ENCODE measurements at places on chromosomes 5 and 9.

DNA sequence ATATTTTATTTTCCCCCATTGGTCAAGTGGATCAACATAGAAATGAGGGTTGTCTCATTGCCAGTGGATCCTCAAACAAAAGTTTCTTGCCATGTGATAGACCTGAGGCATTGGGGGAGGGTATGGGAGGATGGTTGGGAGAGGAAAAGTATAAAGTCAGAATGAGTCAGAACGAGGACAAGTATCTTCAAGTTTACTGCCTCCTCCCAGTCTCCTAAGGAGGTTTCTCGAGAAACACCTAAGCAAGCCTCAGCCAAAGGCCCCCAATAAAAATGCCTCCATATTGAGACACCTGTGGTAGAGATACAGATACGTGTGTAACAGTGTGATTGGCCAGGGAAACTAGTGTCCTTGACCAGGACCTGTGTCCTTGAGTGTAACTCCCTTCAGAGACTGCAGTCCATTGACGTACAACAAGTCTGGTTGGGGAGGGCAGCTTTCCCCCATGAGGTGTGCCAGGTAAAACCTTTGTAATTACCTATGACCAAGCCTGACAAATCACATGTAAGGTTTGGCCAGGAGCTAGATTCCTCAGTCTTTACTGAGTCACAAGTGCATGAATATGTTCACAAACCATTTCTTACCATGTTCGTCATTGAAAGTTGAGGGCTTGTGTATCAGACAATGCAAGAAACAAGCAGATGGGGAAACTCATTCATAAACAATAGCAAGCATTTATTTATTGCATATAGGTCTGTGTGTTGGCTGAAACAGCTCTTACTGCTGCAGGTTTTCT is 198.6 kb upstream of the SH3GL2 start:
- no peak for DNase-seq

DNA sequence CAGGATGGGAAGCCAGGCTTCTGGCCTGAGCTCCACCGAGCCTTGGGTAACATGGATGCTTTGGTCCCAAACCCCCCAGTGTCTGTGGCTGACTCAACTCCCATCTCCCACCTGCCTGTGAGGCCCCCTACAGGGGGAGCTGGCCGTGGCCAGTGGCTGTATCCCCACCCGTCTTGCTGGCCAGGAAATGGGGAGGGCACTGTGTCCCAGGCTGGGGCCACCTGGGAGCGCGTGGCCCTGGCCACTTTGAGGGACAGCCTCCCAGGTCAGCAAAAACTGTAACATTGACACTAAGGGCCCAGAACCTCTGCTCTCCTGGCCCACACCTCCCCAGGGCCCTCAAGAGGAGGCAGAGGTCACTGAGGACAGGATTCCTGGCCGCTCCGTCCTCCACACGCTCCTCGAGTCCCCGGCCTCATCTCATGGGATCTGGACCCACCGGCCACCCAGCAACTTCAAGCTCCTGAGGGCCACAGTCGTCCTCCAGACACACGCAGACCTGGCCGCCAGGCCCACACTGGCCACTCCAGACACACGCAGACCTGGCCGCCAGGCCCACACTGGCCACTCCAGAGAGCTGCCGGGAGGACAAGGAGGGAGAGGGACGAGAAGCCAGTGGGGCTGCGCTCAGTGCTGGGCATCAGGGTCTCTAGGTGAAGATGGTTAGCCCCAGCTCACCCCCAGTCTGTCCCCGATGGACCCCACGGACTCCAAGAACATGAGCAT is 44.2 kb downstream of the DBH start:
- no peak for DNase-seq

DNA sequence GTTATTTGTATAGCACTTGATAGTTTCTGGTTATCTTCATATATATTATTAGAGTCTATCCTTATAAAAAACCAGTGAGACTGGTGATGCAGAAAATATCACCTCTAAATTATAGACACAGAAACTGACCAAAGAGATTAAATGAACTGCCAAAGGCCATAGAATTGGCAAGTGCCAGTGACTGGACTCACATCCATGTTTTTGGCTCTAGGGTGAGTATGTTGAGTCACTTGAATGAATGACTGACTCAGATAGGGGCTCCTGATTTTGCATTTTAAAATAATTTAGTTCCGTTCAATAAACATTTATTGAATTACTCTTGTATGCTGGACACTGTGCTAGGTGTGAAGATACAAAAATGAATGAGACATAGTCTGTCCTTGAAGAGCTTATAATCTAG is 70.7 kb downstream of the NR2F1 start:
- no peak for DNase-seq

DNA sequence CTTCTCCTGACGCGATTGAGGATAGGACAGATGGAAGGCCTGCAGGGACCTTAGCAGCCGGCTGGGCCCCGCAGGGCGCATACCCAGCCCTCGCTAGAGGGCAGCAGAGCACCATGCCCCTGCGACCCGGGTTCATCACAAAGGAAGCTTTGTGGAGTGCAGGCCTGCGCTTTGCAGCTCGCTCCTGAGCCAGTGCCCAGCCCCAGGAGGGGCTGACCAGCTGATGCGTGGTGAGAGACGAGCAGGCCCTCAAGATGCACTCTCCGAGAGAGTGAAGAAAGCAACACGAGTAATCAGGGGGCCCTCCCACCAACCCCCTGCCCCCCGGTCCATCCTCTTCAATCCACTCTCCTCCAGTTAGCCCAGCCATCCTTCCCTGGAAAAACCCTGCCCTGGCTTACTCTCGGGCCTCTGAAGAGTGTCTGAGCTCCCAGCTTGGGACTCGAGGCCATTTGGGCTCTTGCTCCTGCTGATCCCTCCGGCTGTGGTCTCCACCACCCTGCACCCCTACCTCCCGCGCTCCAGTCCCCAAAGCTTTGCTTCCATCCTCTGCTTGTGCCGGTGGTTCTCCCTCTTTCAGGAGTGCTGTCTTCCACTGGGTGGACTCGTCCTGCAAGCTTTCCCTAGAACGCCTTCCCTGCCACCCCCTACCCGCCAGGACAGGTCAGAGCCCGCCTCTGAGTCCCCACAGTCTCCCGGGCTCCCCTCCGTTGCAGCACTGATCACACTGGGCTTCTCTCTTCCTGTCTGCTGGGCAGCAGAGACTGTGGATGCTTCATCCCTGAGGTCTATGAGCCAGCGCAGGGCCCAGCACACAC is 9.1 kb upstream of the KIF12 start:
- DNase-seq: no peak

DNA sequence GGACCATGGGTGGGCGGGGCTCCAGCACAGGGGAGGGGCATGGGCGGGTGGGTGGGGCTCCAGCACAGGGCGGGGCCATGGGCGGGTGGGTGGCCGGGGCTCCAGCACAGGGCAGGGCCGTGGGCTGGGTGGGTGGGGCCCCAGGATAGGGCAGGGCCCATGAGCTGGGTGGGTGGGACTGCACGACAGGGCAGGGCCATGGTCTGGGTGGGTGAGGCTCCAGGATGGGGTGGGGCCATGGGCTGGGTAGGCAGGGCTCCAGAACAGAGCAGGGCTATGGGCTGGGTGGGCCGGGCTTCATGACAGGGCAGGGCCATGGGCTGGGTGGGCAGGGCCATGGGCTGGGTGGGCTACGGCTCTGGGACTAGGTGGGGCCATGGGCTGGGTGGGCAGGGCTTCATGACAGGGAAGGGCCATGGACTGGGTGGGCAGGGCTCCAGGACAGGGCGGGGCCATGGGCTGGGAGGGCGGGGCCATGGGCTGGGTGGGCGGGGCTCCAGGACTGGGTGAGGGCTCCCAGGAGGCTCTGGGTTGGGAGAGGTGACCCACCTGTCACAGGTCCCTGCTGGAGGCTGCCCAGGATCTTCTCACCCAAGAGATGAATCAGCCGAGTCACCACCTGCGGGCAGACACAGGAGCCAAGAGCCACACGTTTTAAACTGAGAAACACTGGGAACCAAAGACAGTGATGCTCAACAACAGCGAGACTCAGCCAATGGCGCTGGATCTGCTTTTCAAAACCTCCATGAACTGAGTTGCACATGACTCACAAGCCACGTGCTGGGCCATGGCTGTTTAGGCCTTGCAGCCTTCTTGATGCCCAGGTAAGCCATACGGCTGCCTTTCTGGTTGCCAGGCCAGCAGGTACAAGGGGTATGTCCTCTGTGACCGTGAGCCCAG is 33.6 kb upstream of the NSMF start:
- no peak for DNase-seq

DNA sequence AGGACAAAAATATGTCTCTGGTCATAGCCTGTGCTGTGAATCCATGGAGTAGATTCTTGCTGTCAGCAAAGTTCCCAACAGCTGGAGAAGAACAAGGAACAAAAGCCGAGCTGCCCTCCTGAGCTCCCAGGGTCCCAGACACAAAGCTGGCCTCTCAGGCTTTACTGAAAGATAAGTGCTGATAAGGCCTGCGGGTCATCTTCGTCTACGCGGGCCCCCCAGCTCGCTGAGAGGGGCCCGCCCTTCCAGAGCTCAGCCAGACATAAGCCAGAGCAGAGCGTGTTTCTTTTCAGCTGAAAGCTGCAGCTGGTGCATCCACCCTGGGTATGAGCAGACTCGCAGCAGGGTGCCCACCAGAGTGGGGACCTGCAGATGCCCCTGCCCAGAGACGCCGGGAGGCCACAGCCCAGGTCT is 84.7 kb downstream of the HSD17B3 start:
- no peak for DNase-seq

GRCh38 chr5:135615581-135616260 is 36.9 kb upstream of the CXCL14 start:
- no peak for DNase-seq

- no peak for DNase-seq
Observed at GRCh38 chr5:140795259-140795641, 598 bp downstream of the PCDHA2 start.

GRCh38 chr9:87157366-87158031 is 210.2 kb upstream of the GAS1 start:
- no peak for DNase-seq

DNA sequence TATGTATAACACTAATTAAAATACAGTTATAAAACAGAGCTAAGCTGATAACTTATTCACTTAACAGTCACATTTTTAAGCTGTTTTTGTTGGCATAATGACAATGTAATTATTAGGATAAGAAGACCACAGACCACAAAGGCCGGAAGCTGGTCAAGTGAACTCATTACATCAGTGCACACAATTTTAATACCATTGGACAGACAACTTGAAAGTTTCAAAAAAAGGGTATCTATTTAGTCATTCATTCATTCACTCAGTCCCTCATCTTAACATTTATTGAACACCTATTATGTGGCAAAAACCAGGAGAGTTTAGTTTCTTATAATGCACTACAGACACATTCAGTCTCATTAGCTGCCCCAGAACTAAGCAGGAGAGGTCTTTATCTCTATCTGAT is 11.6 kb downstream of the ERP44 start:
- peak; percentile 10 for DNase-seq

DNA sequence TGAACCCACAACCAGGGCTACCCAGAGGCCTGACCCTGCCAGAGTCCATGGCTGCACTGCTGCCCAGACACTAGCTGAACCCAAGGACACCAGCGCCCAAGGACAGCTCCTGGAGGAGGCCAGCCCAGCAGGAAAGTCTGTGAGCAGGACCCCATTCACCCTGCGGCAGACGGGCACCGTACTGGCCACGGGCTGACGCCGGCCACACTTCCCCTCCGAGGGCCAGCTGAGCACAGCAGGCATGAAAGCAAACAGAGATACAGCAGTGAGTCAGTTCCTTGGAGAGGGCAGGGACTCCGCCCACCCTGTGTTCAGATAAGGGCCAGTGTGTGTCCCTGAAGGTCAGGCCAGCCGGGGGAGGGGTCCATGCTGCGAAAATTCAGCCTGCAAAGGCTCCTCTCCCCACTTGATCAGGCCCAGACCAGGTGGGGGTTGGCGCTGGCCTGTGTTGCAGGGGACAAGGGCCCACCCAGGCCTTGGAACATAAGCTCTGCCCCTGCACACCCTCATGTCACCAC is 3.2 kb downstream of the RNF208 start:
- no peak for DNase-seq

DNA sequence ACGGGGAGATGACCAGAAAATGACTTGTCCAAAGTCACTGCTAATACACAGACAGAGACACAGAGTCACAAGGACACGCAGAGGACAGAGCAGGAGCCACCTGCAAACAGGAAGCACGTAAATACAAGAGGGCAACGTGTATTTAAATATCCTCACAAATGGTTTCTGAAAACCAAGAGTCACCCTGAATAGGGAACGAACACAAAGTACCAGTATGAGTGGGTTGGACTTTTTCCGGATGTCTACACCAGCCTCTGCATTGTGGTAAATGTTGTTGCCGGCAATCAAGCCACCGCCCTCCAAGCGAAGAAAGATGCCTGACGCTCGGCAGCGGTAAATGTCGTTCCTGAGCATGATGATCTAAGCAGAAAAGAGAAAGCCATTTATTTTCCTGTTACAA is 44.5 kb downstream of the FBXO10 start:
- no peak for DNase-seq

GRCh38 chr5:159515909-159516415 is 185.7 kb upstream of the IL12B start:
- peak; percentile 46 for DNase-seq

GRCh38 chr9:119963798-119964372 is 594.6 kb upstream of the BRINP1 start:
- no peak for DNase-seq

DNA sequence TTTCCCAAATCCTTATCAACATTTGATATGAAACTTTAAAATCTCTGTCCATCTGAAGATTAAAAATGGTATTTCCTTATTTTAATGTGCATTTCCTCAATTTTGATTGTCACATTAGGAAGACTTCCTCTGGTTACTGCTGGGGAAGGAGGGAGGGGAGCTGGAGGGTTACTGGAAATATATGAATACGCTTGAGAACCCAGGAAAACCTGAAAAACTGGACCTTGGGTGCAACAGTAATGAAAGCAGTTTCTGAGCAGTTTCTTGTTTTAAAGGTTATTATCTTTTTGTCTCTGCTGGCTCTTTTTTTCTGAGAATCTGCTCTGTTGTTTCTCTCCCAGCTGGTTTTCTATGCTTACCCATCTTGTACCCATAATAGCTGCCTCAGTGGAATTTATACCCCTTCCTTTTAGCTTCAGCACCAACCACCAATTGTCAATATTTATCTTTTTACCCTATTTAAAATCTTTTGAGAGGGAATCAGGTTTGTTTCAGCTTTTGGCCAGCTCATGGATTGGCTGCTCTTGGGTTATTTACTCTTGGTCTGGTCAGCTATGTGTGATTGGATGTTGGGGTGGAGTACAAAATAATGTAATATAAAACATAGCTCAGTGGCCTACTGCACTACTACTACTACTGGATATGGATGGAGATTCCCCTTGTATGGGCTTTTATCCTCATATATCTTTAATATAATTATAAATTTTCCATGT is 67.4 kb downstream of the UNC13B start:
- no peak for DNase-seq

DNA sequence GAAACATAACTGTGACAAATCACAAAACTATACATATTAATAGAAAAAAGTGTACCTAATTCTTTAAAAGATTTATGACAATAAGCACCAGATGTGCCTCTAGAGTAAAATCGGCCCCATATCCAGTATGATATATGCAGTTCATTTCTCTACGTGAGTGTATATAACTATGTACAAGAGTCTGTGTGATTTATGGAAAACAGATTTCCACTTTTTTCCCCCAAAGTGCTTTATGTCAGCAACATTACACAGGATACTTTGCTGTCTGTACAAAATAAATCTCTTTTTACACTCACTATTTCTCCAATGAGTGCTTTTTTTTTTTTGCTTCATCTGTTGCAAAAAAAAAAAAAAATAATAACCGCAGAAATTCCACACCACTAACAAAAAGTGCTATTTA is 298.8 kb upstream of the RFX3 start:
- DNase-seq: no peak
